Stimulated activated CD4-positive, alpha-beta T cell treated with anti-CD3 and anti-CD28 coated beads, Interleukin-2, amount 100 ng/mL, for 48 hours (primary cell): ENCODE measurements at places on chromosomes 6 and 20.

- DNase-seq = no peak
Observed at GRCh38 chr20:2801286-2801728, 880 bp upstream of the CPXM1 start.

DNA sequence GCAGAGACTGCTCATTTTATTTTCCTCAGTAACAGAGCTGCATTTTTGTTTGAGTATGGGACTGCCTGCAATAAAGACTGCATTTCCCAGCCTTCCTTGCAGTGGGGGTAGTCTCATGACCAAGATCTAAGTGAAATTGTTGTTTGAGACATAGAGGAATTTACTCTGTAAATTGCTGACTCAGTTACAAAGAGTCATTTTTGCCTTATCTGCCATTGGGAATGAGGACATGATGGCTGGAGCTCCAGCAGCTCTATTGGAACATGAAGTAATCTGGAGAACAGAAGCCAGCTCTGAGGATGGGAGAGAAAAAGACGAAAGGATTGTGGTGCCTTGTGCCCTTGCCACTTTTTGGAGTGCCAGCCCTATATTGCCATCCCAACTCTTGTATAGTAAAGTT is 2.1 kb upstream of the CST11 start:
- DNase-seq = no peak

DNA sequence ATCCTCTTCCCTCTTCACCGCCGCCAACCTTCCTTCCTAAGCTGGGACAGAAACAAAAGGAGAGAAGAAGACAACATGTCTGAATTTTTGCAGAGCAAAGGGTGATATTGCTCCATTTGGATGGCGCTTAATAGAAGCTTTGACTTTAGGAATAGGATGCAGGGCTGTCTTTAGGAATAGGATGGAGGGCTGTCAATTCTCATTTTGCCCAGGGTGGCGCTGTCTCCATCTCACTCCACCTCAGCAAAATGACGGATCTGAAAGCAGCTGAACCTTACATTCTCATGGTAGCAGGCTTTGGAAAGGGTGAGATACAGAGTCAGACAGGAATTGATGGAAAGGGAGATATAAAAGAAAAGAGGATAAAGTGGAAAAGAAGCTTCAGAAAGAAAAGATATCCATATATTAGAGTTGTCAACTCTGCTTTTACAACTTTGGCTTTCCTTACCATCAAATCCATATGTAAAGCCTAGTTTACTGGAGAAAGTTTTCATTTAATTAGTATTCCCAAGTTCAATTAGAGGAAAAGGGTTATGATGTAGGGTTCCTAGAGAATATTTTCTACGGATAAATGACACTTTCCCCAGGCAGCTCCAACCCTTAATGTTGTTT is 2.4 kb downstream of the MTCL3 start:
- peak; percentile 43 for DNase-seq

- DNase-seq = no peak
Observed at GRCh38 chr6:119856136-119856535, 506.6 kb upstream of the MAN1A1 start.

DNA sequence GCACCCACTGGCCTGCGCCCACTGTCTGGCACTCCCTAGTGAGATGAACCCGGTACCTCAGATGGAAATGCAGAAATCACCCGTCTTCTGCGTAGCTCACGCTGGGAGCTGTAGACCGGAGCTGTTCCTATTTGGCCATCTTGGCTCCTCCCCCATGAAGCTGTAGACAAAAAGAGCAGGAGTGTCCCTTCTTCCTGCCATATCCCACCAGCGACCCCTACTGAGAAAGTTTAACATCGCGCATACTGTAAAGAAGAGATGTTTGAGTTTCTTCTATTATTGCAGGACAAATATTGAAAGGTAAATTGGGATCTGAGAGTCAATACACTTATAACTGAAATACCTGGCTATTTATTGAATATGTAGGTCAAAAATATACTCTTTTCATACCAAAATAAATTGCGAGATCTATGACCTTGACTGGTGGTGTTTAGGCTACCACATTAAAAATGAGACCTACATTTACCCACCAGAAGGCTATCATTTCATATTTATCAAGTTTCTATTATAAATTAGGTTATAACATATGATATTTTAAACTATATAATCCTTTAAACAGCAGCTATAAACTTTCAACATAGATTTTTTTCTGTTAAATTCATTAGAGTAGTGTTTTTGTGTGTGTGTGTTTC is 586.3 kb downstream of the HTR1B start:
- no peak for DNase-seq

DNA sequence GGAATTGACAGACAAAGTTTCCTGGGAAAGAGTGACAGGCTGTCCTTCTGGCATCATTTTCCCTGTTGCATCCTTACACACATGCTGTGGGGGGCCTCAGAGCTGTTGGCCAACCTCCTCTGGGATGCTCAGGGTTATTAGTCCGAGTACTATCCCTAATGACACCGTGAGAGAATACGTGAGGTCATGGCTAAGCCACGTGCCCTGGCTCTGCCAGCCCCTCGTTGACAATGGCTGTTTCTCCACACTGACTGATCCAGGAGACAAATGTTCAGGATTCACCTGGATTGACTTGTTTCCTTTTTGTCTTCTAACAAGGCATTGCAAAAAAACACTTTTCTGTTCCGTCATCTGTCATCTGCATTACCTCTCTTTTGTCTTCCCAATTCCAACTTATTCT is 604.6 kb downstream of the TFAP2A start:
- DNase-seq = no peak

DNA sequence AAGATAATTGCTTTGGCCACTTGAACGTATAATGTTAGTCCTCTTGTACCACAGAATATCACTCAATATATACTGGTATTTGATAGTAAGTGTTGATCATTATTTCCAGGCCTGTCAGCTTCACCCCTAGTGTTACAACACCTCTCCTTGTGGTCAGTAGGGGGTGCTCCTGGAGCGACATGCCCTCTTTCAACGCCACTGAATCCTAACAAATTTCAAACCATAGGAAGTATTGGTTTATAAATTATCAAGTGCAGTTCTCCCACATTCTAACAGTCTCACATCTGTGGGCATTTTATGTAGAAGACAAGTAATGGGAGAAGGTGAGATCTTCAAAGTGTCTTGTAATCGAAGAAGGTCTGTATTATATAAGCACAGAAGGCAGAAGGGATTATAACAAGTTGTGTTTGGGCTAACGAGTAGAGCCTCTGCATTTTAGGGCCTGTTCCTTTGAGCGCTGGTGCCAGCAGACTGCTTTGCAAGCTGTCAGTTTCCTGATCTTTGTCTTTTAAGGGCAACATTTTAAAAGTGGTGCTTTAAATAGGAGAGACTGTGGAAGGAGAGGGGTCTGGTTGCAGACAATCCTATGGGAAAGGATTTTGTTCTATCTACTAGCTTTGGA is 57.1 kb upstream of the CEP162 start:
- no peak for DNase-seq

DNA sequence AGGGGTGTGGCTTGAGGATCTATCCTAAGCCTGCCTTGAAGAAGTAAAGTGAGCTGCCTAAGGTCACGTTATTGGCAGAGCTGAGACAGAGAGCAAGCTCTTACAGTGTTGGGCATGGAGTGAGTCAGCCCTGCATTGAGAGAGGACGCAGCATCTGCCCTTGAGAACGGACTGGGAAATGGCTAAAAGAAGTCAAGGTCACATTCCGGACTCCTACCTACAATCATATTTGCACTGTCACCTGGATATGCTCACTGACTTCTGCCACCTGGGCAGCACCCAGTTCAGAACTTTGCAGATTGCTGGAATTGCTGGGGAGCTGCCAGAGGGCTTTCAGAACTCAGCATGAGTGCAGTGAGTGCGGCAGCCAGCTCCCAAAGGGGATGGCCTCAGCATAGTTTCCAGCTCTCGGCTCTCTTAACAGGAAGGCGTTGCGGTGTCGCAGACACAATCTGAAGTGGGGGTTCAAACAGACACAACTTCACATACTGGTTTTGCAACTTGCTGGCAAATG is 199.3 kb upstream of the SGK1 start:
- no peak for DNase-seq

- no peak for DNase-seq
Observed at GRCh38 chr6:49649988-49650387, 13.3 kb upstream of the RHAG start.

- DNase-seq = peak; percentile 56
Observed at GRCh38 chr6:110875548-110876169, 1.1 kb downstream of the AMD1 start.

DNA sequence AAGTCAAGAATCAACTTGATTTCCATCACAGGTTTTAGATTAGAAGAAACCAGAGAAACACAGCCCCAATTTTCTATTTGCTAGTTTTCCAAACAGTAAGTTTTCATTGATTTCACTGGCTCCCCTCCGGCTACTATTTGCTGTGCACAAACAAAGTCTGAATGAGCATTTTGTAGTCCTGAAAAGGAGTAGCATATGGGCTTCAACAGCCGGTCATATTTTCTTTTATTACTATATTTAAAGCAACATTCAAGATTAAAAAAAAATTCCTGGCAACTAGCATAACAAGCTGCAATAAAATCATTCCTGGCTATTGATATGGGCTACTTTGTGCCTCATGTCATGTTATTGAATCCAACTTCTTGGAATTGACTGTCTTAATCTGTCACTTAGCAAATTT is 48.3 kb downstream of the CARMIL1 start:
- DNase-seq = no peak

DNA sequence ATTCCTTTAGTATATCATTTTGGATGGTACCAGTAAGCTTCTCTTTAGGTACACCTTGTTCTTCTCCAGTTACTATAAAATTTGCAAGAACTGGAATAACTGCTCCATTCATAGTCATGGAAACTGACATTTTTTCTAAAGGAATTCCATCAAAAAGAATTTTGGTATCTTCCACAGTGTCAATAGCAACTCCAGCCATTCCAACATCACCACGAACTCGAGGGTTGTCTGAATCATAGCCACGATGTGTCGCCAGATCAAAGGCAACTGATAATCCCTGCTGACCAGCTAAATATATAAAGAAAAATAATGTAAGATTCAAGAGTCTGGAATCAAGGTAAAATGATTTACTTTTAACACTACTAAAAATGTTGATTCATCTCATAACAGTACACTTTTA is 5.3 kb downstream of the MMUT start:
- DNase-seq = no peak

DNA sequence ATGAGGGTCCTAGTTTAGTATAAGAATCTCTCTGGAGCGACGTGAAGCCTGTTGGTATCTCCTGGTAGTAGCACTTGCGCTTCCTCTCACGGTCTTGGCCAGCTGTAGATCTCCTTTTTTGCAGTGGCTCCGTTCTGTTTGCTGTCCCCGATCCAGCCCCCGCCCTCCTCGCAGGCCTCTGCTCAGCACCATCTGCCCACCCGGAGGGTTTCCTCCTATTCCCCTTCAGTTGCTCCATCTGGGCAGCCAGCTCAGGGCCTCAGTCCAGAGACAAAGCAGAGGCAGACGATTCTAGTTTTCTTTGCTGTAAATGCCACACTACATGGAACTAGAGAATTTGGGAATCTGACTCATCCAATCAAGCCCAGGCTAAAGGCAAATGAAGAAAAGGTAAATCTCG is 126.6 kb downstream of the TIAM2 start:
- DNase-seq = no peak

- DNase-seq = no peak
Observed at GRCh38 chr20:63848003-63848911, 13.0 kb upstream of the ABHD16B start.

GRCh38 chr6:91221072-91221720 is 634.3 kb upstream of the MAP3K7 start:
- no peak for DNase-seq

GRCh38 chr6:148779142-148779562 is 32.3 kb downstream of the UST start:
- no peak for DNase-seq

- DNase-seq = no peak
Observed at GRCh38 chr6:43944908-43945767, 175.1 kb downstream of the VEGFA start.

DNA sequence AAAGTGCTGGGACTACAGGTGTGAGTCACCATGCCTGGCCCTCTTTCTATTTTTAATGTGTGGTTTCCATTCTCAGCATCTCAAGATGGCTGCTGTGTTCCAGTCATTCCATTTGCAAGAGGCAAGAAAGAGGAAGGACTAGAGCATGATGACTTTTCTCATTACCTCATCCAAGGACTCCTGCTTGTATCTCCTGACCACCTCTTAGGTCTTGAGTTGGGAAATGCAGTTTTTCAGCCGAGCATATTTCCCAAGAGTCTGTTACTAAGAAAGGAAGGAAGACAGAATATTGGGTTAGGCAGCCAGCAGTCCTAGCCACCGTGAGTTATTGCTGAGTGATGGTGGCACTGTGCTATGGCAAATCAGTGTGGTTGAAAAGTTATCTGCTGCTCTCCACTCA is 108.4 kb upstream of the INSM1 start:
- DNase-seq = no peak

DNA sequence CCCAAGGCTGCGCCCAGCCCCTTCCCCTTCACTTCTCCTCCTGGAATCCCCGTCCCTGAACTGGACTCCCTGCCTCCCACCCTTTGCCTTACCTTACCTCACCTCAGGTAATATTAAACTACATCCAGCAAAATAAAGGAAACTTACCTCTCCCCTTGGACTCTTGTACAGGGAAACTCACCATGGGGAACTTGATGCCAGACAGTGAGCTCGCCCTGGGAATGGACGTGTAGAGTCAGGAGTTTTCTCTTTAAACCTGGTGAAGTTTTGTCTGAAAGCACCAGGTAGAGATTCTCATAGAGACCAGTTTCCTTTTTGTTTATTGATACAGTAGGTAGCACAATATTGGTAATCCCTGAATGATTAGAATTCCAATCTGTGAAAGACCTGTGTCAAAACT is 544 bp upstream of the HLA-C start:
- DNase-seq = no peak

DNA sequence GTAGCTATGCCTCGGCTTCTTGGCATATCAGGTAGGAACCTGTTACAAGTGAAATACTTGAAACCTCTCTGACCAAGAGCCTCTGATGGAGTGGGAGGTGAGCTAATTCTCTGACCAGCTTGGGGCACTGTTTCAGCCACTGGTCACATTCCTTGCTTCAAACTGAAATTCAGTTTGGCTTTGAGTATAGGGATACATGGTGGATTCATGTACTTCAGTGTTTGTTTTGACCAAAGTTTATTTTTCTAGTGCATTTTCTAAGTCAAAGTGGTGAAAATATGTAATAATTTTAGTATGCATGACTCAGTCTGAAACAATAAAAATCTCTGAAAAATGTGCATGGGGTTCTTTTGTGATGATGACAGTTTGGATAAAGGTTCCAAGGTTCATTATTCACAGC is 18.6 kb downstream of the TTPAL start:
- no peak for DNase-seq

DNA sequence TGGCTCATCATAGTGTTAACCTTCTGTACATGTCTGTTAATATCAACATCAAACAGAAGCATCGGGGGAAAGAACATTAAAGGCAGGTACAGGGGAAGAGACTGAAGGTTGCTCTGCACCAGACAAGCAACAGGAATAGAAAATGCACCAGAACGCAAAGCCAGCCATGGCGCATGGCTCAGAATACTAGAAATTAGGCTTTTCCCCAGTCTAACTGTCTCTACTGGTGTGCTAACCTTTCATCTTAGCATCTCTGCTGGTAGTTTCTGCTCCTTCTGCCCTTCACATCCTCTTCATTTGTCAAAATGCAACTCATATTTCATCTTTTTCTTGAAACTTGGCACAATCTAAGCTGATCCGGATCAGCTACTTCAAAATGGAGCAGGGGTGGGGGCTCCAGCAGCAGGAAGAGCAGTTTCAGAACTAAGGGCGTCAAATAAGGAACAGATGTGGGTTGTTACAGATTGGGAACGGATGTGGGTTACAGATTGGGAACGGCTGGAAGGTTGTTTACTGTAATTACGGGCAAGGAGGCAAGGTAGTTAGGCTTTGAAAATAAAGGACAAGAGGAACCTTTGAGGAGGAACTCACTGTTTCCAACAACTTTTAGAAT is 13.1 kb upstream of the RNASET2 start:
- no peak for DNase-seq
